ENCODE measurements at places on chromosomes 4 and X. TPM values are rescaled to one million over a fixed set of nuclear protein-coding genes. Genes with fewer than 3 reads are reported as not detected.

TSPAN7 gene
- 26.9 TPM for total RNA-seq

RAB9B gene
- 3.4 TPM for total RNA-seq

LEF1 gene
- total RNA-seq: 2.6 TPM

FRMPD4 gene
- under 0.01 TPM for total RNA-seq

- DNase-seq: no peak
Observed at GRCh38 chr4:109294006-109294405, 8.5 kb downstream of the COL25A1 start.

DNA sequence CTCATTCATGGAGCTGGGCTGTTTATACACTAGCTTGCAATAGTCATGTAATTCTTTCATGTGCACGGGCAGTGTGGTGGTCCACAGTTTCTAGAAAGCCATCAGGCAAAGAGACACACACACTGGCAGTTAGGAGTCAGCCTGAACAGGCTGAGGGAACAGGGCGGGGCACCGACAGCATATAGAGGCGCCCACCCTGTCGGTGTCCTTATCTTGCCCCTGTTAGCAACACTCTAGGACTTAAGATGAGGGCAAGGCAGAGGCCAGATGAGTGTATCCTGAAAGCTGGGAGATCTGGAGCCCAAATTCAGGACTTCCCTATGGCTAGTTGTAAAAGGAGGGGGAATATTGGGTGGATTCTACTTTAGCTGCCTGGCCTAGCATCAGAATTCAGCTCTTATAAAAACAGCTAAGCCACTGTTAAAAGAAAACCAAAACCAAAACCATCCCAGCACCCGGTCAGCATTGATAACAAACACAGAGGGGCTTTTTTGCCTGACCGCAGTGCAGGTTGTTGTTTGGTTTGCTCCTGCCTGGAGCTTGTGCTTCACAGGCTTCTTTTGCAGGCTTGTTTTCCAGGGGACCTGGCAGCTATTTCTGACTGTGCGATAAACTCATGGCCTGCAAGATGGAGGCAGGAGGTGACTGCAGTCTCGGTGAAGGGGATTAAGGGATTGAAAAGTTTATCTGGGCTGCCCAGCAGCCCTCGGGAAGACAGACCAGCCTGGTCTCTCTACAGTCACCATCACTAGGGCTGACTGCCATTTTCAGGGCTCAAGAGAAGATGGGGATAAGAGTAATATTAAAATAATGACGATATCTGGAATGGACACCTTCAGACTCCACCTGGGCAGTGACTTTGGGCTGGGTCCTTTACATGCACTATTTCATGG is 638.9 kb downstream of the MID1IP1 start:
- DNase-seq: no peak

GRCh38 chrX:45266456-45266855 is 65.8 kb upstream of the DIPK2B start:
- no peak for DNase-seq

DNA sequence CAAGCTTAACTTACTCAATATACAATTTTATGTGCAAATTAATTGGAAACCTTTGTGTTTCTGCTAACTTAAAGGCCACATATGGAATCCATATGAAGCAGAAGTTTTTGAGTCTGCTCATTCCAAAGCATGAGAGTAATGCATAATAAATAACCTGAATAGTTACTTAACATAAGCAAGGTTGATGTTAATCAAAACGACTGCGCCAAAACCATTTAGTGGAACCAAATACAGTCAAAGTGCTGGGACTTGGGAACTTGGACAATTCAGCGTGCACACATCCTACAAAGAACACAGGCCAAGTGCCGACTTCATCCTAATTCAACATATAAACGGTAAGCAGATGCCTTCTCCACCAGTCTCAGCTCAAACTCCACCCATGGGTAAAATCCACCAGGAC is 17.0 kb downstream of the TSPAN5 start:
- DNase-seq: no peak
